Amniotic epithelial cell (primary cell): ENCODE measurements at places on chromosomes 1 and 21.

- DNase-seq = peak; percentile 56
Measured at GRCh38 chr1:221392453-221392852, 349.4 kb downstream of the DUSP10 start.

DNA sequence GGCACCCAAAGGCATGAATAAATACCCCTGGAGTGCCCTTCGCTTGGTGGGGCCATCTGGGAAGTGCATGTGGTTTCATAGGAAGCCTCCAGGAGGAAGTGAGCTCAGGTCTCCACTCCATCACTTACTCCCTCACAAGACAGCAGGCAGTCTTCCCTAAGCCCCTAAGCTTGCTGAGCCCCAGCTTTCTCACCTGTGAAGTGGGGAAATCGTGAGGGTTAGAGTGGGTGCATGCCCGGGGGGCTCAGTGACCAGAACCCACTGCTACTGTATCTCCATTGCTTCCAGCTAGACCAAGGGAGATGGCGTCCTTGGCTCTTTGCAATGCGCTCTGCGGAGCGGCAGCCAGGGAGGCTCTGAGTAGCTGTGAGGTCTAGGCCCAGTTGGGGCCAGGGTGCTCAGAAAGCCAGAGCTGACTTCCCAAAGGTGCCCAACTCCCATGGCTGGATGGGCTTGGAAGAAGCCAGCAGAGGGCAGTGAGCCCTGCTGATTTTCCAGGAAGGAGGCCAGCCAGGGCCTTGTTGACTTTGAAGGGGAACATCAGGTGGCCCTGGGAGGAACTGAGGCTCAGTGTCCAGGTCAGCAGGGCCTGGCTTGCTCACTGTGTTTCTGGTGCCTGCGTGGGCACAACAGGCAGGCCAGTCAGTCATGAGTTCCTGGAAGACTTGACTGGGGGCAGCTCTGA, 27.3 kb downstream of the CDCP2 start:
- DNase-seq = peak; percentile 26

DNA sequence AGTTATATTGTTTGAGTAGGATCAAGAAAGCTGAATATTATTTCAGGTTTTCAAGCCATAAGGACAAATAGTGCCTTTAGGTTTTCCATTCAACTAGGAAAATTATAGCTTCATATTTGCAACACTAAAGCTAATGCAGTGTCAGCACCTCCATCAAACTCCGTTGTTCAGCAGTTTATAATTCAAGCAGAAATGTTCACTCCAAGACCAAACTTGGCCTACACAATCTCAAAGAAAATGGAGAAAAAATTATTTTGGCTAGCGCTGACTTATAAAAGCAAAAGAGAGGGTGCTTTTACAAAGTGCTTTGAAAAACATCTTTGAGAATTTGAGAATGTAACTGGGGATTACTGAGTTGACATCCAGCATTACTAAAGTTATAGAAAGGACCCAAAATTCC, 1.4 kb downstream of the SPAG17 start:
- no peak for DNase-seq

- no peak for DNase-seq
Measured at GRCh38 chr1:116988908-116989307, 12.7 kb upstream of the CD101 start.

- no peak for DNase-seq
Measured at GRCh38 chr1:174914991-174915390, 84.8 kb upstream of the CACYBP start.

- DNase-seq = no peak
Measured at GRCh38 chr1:110091791-110092190, 20.5 kb upstream of the UBL4B start.

- no peak for DNase-seq
Measured at GRCh38 chr21:41429925-41430491, 4.0 kb downstream of the MX1 start.

DNA sequence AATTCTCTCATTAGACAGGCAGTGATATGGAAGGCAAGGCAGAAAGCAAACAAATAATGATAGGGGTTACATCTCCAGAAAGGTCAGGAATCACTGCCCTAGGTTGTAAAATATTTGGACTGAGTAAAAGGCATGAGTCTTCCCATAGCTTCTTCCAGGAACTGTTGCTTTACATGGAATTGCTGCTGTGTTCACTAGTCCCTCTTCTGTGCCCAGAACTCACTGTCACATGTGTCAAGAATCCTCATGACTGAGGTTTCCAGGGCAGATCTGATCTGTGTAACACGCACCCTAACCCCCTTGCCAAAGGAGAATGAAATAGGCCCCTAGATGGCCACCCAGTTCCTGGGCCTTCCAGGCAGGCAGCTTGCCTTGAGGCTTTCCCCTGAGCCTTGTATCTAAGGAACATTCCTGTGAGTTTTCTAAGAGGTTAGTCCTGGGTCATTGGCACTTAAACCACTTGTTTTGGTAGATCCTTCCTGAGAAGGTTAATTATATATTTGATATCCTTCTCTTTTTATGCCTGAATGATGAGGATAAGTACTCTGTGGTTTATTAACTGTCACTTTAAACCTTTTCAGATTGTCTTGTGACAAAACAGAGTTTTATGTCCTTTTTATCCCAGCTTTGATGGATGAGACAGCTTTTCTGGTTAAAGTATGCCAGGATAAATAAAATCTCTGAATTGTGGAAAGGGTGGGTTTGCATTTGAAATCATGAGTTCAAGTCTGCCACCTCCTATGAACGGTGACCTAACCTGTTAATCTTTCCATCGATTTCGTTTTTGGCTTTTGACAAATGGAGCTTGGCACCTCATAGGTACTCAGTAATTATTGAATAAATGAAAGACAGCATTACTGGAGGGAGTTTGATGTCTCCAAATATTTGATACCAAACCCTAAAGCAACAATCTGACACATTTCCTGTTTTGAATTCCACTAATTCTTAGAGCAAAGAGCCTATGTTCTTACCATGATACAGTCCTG, 163.3 kb downstream of the DHRS3 start:
- peak; percentile 89 for DNase-seq

- DNase-seq = peak; percentile 84
Measured at GRCh38 chr1:234599617-234600417, 10.2 kb downstream of the IRF2BP2 start.

GRCh38 chr1:232901255-232901654, 49.2 kb upstream of the NTPCR start:
- no peak for DNase-seq

GRCh38 chr1:107016376-107016978, 40.0 kb upstream of the PRMT6 start:
- no peak for DNase-seq

GRCh38 chr1:112748396-112748795, 33.3 kb upstream of the PPM1J start:
- no peak for DNase-seq

GRCh38 chr21:40622531-40622930, 224.4 kb downstream of the DSCAM start:
- DNase-seq = no peak
